ENCODE measurements at places on chromosomes 5 and 9. TPM values are rescaled to one million over a fixed set of nuclear protein-coding genes. Genes with fewer than 3 reads are reported as not detected.

DNA sequence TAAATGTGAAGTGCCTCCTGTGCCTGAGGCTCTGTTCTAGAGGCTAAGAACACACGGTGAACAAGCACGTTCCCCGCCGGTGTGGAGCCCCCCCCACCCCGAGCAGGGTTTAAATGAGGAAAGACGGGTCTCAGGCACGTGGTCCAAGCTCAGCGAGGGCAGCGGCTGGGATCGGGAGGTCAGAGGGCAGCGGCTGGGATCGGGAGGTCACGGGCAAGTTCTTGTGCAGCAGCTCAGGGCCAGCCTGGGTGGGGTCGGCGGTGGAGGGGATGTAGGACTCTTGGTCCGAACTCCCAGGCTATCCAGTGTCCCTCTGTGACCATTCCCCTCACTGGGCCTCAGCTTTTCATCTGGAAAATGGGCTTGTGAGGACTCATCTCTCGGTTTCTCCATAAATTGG is 2.7 kb upstream of the GBGT1 start:
- DNase-seq: no peak

- no peak for DNase-seq
Measured at GRCh38 chr5:173577166-173577565, 39.3 kb downstream of the BOD1 start.

Gene PIP5K1B
- under 0.01 TPM for total RNA-seq

DNA sequence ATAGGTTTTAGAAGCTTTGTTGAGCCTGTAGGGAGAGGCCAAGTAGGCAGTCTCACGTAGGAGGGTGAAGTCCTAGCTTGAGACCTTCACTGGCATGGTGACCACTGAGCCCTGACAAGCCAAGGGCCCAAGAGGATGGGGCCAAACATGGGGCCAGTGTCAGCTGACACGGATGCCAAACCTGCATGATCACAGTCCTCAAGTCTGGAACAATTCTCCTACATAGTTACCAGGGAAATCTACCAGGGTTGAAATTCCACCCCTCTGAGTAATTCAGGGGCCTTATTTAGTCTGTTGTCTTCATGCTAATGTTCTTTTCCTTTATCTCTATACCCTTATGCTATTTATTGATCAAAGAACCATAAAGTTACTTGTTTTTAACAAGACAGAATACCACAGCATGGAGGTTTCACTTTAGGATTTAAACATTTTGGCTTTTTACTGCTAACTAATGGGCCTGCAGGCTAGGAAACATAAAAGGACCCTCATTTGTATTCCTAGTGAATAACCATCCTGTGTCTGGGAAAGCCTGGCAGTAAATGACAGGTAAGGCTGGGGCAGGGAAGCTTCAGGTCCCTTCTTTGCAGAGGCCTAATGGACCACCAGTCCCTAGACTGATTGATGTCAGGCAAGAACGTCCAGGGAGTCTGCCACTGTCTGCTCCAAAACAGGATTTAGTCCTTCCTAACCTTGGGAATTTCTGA is 140.8 kb downstream of the FGF1 start:
- DNase-seq: no peak

Gene SIMC1
- 3.3 TPM for total RNA-seq

Measured in dermis microvascular lymphatic vessel endothelial cell (primary cell).